ENCODE measurements at places on chromosomes 5 and 9. TPM values are rescaled to one million over a fixed set of nuclear protein-coding genes. Genes with fewer than 3 reads are reported as not detected.

DNA sequence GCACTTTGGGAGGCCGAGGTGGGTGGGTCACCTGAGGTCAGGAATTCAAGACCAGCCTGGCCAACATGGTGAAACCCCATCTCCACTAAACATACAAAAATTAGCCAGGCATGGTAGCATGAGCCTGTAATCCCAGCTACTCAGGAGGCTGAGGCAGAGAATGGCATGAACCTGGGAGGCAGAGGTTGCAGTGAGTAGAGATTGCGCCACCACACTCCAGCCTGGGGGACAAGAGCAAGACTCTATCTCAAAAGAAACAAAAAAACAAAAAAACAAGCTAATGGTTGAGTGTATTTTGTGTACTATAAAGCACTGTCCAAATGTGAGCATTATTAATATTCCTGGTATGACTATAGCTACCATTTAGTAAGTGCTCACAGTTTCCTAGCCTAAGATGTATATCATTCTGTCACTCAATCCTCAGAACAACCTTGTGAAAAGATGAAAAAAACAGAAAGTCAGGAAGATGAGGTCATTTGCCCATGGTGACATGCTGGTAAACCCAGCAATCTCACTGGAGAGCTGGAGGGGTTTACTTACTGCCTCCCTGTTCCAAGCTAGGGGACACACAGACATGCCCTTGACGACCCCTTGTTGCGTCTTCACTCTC is 27.7 kb downstream of the ARHGEF37 start:
- no peak for DNase-seq

The TICAM2 gene
- 22.1 TPM for total RNA-seq

DNA sequence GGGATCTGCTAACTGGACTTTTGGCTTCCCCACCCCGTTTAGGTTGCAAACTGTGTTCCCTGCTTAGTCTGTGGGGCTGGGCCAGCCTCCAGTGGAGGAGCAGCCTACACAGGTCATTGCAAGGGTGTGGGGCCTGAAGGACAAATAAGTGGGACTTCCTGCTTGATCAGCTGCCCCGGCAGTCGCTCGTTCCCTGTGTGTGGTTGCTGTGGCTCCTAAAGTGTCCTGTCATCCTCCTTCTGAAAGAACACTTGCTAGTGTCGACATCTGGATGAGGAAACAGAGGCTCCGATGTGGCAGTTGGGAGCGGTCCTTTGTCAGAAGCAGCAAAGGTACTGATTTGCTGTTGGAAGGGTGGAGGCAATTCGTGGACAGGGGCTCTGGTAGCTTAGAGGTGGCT is 88.9 kb upstream of the TBCA start:
- no peak for DNase-seq

DNA sequence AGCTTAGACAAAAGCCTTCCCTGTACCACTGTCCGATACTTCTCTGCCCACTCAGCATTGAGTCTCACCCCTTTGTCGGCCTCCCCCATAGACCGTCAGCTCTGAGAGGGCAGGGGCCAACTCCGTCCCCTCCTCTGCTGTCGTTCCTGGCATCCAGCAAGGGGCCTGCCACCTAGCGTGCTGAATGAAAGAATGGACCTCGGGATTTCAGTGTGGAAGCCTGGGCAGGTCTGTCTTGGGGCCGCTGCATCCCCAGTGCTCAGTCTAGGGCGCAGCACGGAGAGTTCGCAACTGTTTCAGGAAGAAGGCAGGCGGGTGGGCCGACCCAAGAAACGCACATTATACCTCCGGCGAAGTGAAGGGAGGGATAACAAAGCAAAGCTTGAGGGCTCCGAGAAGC is 1.5 kb upstream of the TOR1B start:
- DNase-seq = no peak

DNA sequence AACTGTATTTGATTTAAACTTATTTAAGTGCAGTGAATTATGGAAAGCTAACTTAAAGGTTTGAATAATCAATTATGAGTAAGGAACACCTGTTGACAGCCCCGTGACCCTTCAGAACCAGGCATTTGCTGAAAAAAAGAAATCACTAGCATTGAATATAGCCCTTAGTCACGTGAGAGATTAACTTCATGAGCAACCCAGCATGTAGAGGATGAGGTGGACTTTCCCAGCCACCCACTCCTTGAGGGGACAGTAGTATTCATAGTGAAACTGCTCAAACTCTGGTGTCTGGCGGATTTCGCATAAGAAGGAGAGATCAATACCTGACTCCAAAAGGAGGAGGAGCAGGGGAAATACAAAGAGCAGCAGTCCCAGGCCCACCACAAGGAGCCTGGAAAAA is 184.8 kb upstream of the RASEF start:
- DNase-seq = no peak

The CDC20B gene
- not detected for total RNA-seq

- no peak for DNase-seq
Observed at GRCh38 chr5:174315871-174316270, 270.4 kb downstream of the NSG2 start.

Measured in SJSA1 (cell line).